ENCODE measurements at places on chromosomes 4 and X.

DNA sequence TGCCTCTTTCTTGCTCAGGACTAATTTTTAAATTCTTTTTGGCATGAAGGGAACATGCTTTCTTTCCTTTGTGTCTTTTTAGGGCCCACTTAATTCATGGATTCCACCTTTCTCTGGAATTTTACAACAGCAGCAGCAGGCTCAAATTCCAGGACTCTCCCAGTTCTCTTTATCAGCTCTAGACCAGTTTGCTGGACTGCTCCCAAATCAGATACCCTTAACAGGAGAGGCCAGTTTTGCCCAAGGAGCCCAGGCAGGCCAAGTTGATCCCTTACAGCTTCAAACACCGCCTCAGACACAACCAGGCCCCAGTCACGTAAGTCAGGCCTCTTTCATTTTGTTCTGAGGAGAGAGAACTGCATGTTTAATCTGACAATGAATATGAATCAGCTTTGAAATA is 2.3 kb downstream of the ODAM start:
- DNase-seq: no peak

DNA sequence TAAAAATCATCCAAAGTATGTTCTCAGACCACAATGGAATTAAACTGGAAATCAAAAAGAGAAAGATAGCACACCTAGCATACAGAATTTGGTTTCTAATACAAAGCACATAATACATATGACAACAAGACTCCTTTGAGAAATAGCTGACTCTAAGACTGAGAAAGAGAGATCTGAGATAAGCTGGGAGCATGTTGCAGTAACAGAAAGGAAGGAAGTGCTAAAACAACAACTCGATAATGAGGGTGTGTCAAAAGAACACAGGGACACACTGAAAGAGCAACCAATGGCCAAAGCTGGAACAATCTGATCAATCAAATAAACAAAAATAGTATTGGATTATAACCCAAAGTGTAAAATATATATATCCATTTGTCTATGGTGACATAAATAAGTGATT is 586.6 kb downstream of the C4orf33 start:
- DNase-seq: no peak

DNA sequence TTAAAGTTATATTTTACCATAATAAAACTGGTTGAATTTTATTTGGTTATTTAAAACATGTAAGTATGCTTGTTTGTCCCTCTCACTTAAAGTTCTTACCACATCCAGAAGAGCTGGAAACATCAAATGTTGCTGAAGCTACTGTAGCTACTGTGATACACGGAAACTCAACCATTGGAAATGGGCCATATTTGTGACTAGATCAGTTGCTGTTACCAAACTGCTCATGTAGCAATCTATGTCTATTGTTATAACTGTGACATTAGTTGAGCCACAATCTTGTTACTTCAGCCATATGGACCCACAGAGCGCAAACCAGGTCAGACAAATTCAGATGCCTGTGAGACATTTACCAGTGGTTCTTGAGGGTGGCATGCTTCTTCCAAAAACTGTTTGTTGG is 41.6 kb downstream of the NDNF start:
- DNase-seq: no peak

- no peak for DNase-seq
Measured at GRCh38 chr4:89754531-89754930, 82.4 kb downstream of the SNCA start.

DNA sequence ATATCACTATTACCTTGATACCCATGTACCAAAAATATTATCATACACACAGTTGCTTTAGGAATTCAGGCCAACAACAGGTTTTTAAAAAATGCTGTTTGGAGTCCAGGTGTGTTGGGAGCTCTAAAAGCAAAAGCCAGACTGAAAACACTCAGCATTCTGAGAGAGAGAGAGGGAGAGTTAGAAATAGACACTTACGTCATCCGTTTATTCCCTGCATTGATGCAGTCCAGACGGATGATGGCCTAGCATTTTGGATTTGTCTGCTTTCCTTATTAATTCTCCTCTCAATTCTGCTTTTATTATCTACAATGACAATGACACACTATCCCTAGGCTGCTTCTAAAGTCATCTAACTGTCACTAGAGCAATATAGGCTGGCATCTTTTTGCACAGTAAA is 358.3 kb upstream of the BOD1L1 start:
- DNase-seq: no peak

DNA sequence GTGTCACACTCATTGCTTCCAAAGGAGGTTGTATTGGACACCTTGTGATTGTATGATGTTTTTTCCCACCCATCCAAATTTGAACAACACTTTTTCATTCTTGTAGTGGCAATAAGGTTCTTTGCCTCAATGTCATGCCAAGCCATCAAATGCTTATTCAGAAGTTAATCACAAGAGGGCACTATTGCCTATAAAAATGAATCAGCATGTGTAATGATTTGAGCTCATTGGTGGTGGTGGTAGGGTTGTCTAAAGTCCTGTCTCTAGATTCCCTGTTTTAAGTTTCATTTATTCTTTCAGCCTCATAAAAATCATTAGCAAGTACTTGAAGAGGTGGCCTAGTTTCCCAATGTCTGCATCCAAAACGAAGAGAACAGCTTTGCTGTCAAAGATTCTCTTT is 37.0 kb downstream of the IRS4 start:
- no peak for DNase-seq

GRCh38 chr4:163949976-163950601 is 455.6 kb downstream of the TMA16 start:
- no peak for DNase-seq

DNA sequence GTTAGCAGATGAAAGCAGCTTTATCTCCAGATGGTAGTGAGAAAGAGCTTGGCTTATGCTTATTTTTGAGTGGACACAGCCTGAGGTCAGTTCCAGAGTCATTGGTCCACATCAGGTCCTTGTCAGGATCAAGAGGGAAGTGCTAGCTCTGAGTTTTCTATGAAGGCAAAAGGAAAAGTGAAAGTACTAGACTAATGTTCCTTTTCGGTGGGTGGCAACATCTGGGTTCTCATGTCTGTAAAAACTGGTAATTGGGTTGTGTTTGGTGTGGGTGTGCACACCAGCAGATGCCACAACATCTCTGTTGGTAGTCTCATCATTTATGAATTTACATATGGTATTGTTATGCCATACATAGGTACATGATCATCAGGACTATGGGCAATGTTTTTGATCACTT is 210.5 kb downstream of the PWWP3B start:
- no peak for DNase-seq

- DNase-seq: no peak
Measured at GRCh38 chr4:122616915-122617596, 3.8 kb downstream of the IL21 start.

DNA sequence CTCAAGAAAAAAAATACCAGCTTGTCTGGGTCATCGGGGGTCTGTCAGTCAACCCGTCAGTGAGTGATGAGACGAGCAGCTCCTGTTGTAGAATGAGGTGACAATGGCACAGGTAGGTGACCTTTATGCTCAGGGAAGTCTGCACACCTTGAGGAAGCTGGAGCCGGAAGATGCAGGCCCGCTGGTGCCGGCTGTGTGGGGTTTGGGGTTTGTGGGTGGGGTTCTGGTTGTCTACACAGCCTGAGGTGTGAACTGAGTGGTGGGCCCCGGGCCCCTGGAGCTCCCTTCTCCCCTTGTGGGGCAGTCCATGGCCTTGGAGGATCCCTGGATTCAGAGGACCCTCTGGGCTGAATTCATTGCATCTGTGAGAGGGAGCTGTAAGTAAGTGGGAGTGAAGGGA is 75.5 kb downstream of the SORCS2 start:
- no peak for DNase-seq

- DNase-seq: no peak
Measured at GRCh38 chr4:189385098-189385497, 555.6 kb upstream of the FRG1 start.

GRCh38 chr4:153780221-153780620 is 8.7 kb downstream of the SFRP2 start:
- DNase-seq: no peak

DNA sequence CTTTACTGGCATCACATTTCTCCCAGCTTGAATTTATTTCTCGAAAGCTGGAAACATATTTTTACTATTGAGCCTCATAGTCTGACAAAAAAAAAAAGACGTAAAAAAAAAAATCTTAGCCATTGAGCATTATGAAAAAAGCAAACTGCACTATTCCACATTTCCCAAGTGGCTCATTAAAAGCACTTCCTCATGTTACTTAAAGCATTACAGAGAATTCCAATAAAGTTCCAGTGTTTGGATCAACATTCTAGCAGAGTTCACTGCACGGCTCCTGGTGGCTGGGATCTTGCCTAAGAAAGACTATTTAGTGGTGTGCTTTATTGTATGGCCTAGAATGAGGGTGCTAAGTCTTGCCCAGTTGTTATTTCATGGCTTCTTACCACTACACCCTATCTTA is 476.2 kb downstream of the PPARGC1A start:
- DNase-seq: no peak

DNA sequence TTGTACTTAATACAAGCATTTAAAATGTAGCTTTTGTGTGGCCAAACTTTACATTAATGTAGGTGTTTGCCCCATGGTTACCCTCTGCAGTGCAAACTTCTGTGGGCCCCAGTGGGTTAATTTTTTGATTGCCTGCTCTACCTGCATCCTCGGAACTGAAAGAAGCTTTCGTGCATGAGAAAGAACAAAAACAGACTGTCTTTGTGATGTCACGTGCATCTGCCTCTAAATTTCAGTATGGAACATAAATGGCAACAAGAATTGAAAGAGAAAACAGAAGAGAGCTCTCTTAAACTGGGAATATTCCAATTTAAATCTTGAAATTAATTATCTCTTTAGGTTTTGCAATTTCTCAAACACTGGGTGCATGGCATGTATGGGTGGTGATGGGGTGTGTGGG is 182.4 kb upstream of the LCORL start:
- DNase-seq: no peak

DNA sequence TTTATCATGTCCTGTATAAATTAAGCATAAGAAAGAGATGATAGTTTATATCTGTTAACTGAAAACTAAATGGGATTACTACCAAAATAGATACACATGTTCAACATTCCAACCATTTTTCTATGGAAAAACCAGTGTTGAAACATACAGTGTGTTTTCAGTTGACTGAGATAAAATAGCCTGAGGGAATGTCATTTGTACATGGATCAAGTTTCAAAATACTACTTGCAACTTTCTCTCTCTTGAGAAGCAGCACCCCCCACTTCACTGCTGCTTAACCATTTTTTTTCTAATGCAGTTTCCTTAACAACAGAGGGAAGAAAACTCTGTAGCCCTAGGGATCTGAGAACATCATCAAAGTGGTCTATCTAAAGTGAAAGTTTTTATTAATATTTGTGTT is 70.8 kb downstream of the NPNT start:
- DNase-seq: peak; percentile 82

DNA sequence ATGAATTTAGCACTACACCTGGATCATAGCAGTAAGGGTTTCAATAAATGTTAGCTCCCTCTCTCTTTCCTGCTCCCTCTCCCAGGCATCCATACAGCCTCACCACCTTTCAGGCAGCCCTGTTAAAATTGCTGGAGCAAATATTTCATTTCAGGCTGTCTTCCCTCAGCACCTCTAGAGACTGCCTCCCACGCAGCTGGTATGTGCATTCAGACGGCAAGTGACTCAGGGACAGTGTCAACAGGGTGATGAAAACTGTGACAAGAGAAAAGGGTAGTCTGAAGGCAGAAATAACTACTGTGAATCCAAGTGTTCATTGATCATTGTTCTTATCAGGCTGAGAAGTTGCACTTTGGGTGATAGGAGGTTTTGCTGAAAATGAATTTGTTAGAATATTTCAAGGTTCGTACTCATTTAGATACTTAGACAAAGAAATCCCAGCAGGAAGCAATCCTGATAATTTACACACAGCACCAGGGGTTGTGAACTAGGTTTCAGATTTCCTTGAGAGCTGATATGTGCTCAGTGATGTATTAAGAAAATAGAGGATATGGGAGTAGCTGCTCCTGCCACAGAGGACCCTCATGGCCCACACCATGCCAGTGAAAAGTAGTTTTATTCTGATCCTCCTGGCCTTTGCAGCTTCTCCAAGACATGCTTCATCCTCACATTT is 424.2 kb downstream of the FGF13 start:
- DNase-seq: no peak

DNA sequence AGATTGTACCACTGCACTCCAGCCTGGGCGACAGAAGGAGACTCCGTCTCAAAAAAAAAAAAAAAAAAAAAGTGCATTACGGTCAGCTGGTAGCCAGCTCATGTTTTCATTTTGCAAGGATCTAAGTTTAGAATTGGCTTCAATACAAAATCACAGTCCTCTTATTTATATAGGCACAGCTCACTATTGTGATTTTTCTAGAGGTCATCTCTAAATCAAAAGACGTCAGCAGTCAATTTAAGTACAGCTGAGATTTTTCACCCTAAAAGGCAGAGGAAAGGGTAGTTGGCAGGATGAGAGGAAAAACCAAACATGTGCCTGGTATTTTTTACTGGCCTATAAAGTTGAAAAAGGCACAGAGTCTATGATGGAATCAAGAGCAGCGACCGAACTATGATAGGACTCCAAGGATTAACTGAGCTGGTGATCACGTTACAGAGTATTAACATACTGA is 30.8 kb downstream of the ASB5 start:
- peak; percentile 93 for DNase-seq

- DNase-seq: no peak
Measured at GRCh38 chr4:114173968-114174367, 194.5 kb upstream of the ARSJ start.

DNA sequence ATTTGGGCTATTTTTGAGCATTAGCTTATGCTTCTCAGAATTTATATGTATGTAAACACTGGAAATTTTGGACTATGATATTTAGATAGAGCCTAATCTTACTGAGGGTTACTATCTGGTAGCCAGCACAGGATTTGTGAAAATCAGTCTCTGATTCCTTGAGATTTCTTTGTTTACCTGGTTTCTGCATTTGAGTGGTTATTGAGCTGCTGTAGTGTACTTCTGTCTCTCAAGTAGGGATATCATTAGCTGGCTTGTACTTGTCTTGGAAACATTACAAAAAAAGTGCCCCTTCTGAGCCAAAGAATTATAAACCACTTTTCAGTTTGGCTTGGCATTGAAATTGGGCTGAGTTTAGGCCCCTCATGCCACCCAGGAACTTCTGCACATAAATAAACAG is 49.7 kb downstream of the TLL1 start:
- no peak for DNase-seq

- no peak for DNase-seq
Measured at GRCh38 chrX:72604112-72604511, 31.5 kb upstream of the HDAC8 start.

- no peak for DNase-seq
Measured at GRCh38 chr4:37388681-37389365, 144.3 kb downstream of the NWD2 start.

GRCh38 chrX:69307756-69308155 is 142.5 kb upstream of the PJA1 start:
- DNase-seq: no peak

GRCh38 chrX:143437439-143437838 is 79.8 kb downstream of the SPANXN3 start:
- no peak for DNase-seq

- DNase-seq: no peak
Measured at GRCh38 chr4:184994010-184994622, 24.2 kb upstream of the HELT start.

DNA sequence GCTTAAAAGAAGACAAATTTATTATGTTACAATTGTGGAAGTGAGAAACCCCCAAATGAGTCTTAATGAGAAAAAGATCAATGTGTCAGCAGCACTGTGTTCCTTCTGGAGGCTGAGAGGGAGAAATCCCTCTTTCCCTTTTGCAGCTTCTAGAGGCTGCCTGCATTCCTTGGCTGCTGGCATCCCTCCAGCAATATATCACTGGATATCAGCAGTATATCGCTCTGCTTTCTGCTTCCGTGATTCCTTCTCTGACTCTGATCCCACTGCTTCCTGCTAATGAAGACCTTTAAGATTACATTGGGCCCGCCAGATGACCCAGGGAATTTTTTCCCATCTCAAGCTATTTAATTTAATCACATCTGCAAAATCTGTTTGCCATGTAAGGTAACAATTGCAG is 1008.0 kb downstream of the RAPGEF2 start:
- no peak for DNase-seq
